Right renal pelvis (tissue), 4 donors: ENCODE measurements at places on chromosomes 6 and 20.

DNA sequence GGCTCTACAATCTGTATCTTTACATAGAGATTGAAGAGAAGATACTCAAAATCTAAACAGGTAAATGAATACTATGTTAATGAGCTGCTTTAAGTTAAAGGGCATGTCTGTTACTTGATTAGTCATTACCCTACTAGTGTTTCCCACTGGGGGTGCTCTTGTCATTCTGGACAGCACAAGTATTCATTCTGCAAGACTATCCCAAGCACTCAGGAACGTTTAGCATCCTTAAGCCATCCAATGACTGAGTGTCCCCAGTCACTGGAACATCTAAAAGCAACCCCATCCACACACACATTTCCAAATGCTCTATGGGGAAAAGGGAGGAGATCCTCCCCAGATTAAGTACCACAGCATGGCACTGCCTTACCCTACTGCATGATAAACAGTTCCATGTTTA is 25.7 kb downstream of the EZR start:
- no peak for DNase-seq

DNA sequence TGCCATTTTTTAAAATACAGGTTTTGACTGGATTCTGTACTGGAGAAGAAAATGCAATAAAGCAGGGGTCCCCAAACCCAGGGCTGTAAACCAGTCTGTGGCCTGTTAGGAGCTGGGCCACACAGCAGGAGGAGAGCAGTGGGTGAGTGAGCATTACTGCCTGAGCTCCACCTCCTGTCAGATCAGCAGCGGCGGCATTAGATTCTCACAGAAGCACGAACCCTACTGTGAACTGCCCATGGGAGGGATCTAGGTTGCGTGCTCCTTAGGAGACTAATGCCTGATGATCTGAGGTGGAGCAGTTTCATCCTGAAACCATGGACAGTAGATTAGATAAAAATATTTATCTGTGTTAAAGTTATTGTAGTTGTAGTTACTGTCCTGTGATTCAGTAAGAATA is 21.1 kb upstream of the FBXO9 start:
- no peak for DNase-seq

DNA sequence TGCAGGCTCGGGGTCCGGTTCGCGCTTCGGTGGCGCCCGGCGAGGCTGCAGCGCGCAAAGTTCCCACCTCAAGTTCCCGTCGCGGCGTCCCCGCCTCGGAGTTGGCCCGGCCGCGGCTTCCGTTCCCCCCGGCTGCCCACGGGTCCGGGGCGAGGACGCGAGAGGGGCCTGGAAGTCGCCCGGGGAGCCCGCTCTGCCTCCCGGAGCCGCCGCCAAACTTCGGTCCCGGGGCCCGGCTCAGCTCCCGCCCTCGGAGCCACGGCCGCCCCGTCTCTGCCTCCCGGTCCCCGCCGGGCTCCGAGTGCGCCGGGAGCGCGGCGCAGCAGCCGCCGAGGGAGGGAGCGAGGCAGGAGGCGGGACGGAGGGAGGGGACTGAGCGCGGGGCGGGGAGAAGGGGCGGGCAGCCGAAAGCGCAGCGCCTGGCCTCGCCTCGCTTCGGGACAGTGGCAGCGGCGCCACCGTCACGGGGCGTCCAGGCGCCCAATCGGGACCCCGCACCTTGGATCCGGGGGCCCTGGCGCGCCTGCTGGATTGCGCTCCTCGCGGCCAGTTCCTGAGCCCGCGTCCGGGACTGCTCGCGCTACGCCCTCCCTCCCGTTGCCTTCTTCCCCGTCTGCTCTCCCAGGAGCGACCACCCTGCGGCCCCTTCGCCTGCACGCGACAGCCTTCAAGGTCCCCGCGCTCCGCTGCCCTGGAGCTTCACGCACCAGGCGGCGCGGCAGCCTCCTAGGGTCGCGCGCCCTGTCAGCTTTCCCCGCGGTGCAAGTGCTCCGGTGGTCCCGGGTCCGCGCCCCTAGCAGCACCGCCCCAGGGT is at the start of gene KCNG1:
Gene KCNG1, minus strand, starts transcription at position 305 of the 814 bp plus-strand sequence. CDS start 12,769 bp downstream, outside the sequence.
- peak; percentile 67 for DNase-seq

GRCh38 chr6:36054956-36055355 is 27.3 kb downstream of the MAPK14 start:
- DNase-seq = no peak
